ENCODE measurements at places on chromosomes 5 and 9.

GRCh38 chr9:38642951-38643814, 22.8 kb upstream of the ANKRD18A start:
- H3K27ac ChIP-seq, result no peak overlapping the region
- H3K4me3 ChIP-seq, result no peak overlapping the region
- H3K27me3 ChIP-seq, result peaks cover 7% of the 10 kb centered on the region

GRCh38 chr9:124264823-124265233, 7.1 kb downstream of the NEK6 start:
- no peak overlapping the region for H3K27ac ChIP-seq
- H3K4me1 ChIP-seq, result peaks cover 46% of the 10 kb centered on the region
- no peak for DNase-seq

GRCh38 chr9:69118656-69119055, 55.4 kb upstream of the TJP2 start:
- no peak overlapping the region for H3K27ac ChIP-seq
- H3K27me3 ChIP-seq, result peaks cover 9% of the 10 kb centered on the region
- DNase-seq, result no peak
- no peak overlapping the region for H3K4me3 ChIP-seq
- peaks cover 18% of the 10 kb centered on the region for H3K4me1 ChIP-seq
- H3K36me3 ChIP-seq, result no peaks in the 10 kb centered on the region

GRCh38 chr9:1639166-1639565, 376.0 kb upstream of the SMARCA2 start:
- DNase-seq, result no peak
- no peaks in the 10 kb centered on the region for H3K27me3 ChIP-seq
- H3K36me3 ChIP-seq, result no peaks in the 10 kb centered on the region
- no peak overlapping the region for H3K4me3 ChIP-seq

- H3K4me3 ChIP-seq, result no peak overlapping the region
- H3K36me3 ChIP-seq, result no peaks in the 10 kb centered on the region
- no peak for DNase-seq
- no peaks in the 10 kb centered on the region for H3K4me1 ChIP-seq
- no peak overlapping the region for H3K27ac ChIP-seq
These were observed 1330.4 kb upstream of the WWC1 start for GRCh38 chr5:166961028-166961427.

GRCh38 chr9:12689233-12689632, 4.0 kb upstream of the TYRP1 start:
- H3K36me3 ChIP-seq, result no peaks in the 10 kb centered on the region
- H3K4me3 ChIP-seq, result no peak overlapping the region
- no peak for DNase-seq

DNA sequence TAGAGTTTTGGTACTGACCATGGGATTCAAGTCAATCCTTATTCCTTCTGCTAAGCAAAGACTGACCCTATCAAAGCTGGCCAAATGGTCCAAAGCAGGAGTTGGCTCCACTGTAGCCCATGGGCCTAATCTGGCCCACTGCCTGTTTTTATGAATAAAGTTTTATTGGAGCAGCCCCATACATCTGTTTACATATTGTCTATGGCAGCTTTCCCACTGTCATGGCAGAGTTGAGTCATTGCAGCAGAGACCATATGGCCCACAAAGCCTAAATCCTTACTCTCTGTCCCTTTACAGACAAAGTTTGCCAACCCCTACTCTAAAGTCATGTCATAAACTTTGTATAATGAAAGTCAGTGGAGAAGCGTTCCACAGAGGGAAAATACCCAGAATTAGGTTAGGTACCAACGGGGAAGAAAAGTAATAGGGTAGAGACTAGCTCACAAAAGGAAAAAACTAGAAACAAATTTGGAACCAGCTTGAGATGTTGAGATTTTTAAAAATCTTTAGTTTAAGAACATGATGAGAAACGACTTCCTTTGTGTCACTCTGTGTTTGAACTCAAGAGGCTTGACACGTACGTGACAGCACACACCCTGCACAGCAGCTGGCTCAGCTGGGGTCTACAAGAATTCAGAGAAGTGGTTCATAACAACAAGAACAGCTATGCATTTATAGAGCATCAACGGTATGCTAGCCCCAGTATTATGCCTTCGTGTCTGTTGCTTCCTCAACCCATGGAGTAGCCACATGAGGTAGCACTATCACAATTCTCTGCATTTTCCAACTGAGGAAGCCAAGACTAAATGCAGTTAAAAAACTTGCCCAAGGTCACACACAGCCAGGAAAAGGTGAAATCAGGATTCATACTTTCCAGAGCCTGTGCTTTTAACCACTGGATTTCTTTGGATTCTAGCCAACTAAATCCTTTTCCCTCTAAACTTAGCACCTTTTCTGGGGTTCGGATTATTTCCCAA, 198.9 kb upstream of the WWC1 start:
- no peaks in the 10 kb centered on the region for H3K36me3 ChIP-seq
- H3K27me3 ChIP-seq, result no peaks in the 10 kb centered on the region
- no peaks in the 10 kb centered on the region for H3K4me1 ChIP-seq
- H3K27ac ChIP-seq, result no peak overlapping the region

DNA sequence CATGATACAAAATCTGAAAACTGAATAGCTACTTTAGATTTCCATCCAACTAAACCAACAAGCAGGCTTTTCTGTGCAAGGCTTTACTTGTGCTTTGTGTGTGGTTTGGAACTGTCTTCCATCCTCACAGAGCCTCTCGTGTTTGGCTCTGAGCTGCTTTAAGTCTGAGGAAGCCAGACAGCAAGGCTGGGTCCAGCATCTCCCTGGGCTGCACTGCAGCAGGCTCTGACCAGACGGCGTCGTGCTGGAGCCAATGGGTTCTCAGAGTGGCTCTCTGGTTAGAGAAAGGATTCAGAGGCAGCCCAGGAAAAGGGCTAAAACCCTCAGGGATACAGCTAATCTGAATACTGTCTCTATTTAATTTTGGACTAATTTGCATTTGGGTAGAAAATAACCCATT, 207.9 kb upstream of the EFNA5 start:
- peaks cover 1% of the 10 kb centered on the region for H3K36me3 ChIP-seq
- H3K4me1 ChIP-seq, result peaks cover 3% of the 10 kb centered on the region
- no peak overlapping the region for H3K4me3 ChIP-seq

DNA sequence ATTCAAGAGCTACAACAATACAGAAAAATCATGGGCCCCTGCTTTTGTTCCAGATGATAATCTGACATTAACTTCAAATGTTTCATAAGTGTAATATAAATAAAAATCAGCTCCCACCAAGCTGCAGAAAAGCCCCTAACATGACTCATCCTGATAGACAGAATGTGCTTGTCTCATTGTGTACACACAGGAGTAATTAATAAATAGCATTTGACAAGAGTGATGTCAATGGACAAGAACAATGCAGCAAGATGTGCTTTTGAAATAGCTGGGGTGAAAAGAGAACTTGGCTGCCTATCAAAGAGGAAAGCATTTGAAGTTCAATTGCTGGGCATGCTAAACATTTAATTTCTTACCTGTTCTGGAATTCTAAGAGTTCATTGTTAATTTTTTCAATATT, 79.2 kb downstream of the DNAH5 start:
- H3K4me1 ChIP-seq, result no peaks in the 10 kb centered on the region
- H3K4me3 ChIP-seq, result no peak overlapping the region
- DNase-seq, result no peak
- H3K36me3 ChIP-seq, result no peaks in the 10 kb centered on the region
- H3K27ac ChIP-seq, result no peak overlapping the region

DNA sequence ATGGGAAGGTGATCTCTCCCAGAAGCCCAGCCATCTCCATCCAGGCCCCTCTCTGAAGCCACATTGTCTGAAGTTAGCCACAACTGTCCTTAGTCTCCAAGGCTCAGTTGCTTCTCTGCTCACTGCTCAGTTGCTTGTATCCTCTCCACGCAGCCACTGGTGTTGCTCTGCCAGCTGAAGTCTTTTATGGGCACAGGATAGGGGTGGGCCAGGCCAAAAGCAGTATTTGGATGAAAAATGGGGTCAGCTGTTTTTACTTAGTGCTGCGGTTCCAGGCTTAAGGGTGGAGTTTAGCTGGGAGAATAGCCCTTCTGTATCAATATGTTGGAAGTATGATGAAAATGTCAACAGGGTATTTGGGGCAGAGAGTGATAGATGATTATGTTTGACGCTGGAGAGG, 168.8 kb upstream of the PPP1R2B start:
- H3K4me1 ChIP-seq, result peaks cover 4% of the 10 kb centered on the region
- H3K27me3 ChIP-seq, result peaks cover 6% of the 10 kb centered on the region
- DNase-seq, result no peak
- H3K36me3 ChIP-seq, result no peaks in the 10 kb centered on the region
- H3K27ac ChIP-seq, result no peak overlapping the region
- no peak overlapping the region for H3K4me3 ChIP-seq

DNA sequence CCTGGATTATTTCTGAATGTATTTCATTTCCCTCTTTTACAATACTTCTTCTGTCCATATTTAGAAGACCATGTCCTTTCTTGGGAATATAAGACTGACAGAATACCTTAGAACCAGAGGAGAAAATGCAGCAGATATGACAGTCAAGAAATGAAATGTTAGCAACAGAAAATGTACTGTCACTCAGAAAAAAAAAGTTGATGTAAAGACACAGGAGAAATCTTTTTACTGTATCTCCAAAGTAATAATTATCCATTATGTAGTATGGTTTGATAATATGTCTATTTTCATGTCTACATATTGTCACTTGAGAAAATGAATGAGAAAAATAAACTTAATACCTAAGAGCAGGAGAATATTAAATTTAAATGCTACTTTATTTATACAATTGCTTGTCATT, 652.1 kb downstream of the GABRG2 start:
- H3K4me1 ChIP-seq, result no peaks in the 10 kb centered on the region
- no peak overlapping the region for H3K4me3 ChIP-seq
- no peaks in the 10 kb centered on the region for H3K36me3 ChIP-seq

DNA sequence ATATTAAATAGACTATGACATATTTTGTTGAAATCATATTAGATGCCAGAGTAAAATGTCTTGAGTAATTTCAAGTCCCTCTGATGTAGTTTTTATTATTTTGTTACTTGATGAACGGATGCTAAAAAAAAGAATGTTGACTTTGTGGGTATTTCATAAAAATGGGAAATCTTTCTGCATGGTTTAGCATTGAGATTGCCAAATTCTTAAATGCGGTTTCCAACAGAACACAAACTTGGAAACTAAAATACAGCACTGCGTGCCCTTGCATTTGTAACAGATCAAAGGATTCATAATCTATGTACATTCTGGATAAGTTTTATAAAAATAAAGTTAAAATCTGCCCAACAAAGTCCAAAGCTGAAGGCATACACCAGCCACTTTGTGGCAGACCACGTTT, 425.5 kb upstream of the DAB2 start:
- peaks cover 9% of the 10 kb centered on the region for H3K27me3 ChIP-seq
- no peaks in the 10 kb centered on the region for H3K36me3 ChIP-seq
- no peaks in the 10 kb centered on the region for H3K4me1 ChIP-seq
- no peak overlapping the region for H3K4me3 ChIP-seq
- H3K27ac ChIP-seq, result no peak overlapping the region

- H3K27ac ChIP-seq, result no peak overlapping the region
- H3K36me3 ChIP-seq, result peaks cover 7% of the 10 kb centered on the region
- DNase-seq, result no peak
- H3K4me3 ChIP-seq, result no peak overlapping the region
- peaks cover 6% of the 10 kb centered on the region for H3K4me1 ChIP-seq
- peaks cover 4% of the 10 kb centered on the region for H3K27me3 ChIP-seq
These were observed 11.3 kb upstream of the RIOK2 start for GRCh38 chr5:97194366-97194765.

DNA sequence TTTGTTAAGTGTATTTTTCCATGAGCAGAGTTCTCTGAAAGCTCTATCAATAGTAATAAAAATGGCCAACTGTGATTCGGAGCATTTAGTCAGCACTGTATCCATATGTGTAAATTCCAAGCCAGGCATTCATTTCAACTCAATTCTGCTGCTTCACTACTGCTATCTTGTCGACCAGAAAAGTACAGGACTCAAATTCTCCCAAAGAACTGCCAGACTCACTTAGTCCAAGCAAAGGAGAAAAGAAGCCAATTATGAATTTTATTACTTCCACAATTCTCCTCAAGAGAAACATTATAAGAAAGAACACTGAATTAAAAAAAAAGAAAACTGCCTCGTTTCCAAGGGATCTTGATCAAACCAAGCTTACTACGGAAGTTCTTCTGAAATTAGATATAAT, 906.3 kb upstream of the DMAC1 start:
- no peak for DNase-seq
- H3K27me3 ChIP-seq, result no peaks in the 10 kb centered on the region
- H3K36me3 ChIP-seq, result no peaks in the 10 kb centered on the region
- H3K27ac ChIP-seq, result no peak overlapping the region
- H3K4me1 ChIP-seq, result no peaks in the 10 kb centered on the region

DNA sequence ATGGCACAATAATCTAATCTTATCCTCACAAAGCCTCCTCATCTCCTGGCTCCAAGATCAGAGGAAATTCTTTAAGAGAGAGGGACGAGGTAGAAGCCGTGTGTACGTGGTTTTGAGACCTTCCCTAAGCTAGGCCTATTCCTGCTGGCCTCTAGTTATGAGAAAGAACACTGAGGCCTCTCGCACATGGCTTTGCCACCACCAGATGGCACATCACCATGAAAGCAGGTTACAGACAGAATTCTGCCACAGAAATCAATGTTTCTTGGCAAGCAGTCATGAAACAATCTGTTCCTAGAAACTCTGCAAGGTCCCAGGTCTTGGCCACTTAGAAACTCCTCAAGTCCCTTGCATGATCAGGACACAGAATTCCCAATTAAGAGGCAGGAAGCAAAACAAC, 268.2 kb upstream of the TAS2R1 start:
- H3K4me1 ChIP-seq, result no peaks in the 10 kb centered on the region
- H3K4me3 ChIP-seq, result no peak overlapping the region
- H3K36me3 ChIP-seq, result no peaks in the 10 kb centered on the region
- no peak overlapping the region for H3K27ac ChIP-seq
- H3K27me3 ChIP-seq, result no peaks in the 10 kb centered on the region
- no peak for DNase-seq

All from activated naive CD8-positive, alpha-beta T cell treated with anti-CD3 and anti-CD28 coated beads, Interleukin-2, amount 50 U/mL, for 24 hours (primary cell).